ENCODE measurements at places on chromosomes 11 and 22.
A peak's percentile ranks its signal among the peaks of the same experiment; 100 is the strongest.

- no peak for DNase-seq
Observed at GRCh38 chr11:128687321-128687720, 6.6 kb upstream of the FLI1 start.

DNA sequence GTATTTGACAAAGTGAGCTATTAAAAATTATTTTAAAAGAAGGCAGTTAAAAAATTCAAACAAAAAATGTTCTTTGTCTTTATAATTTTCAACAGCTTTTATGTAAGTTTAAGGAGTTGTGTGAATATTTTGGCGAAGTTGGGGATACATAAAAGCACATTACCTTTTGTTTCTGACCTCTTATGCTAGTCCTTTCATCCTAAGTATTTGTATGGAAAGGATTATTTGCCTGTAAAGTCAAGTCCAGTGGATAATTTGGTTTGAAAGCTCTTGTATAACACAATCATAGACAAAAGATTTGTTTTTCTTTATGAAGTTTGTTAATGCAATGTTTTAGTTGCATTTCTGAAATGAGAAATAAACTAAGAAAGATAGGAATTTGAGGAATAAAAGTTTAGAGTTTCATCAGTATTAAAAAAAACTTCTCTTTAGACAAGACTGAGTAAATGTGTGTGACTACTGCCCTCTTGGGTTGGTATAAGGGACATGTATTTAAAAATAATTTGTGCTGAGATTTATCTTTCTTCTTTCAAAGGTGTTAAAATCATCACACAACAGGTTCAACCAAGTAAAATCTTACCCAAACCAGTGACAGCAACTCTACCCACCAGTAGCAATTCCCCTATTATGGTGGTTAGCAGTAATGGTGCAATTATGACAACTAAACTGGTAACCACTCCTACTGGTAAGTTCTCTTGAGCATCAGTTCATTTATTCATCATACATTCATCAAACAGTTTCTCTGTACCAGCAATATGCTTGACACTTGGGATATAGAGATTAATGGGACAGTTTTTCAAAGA is 68.2 kb downstream of the EMSY start:
- peak; percentile 29 for DNase-seq

- no peak for DNase-seq
Observed at GRCh38 chr11:439315-440064, 2.3 kb downstream of the ANO9 start.

- DNase-seq: peak; percentile 89
Observed at GRCh38 chr22:40396882-40397281, 26.5 kb downstream of the SGSM3 start.

GRCh38 chr11:122714004-122714403 is 58.5 kb downstream of the UBASH3B start:
- DNase-seq: no peak

DNA sequence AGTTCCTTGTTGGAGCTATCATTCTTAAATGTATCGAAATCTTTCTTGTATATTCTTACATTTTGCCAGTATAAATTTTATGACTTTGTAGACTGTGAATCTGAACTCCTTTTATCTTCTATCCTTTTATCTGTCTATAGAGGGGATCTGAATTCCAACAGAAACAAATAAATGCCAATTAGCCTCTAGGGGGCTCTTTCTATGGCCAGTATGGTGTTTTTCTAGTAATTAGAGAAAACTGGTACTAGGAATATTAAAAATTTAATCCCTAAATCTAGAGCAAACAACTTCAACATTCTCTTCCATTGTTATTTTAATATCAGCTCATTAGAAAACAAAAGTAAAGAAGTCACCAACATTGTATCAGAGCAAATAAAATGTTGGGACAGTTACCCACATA is 21.5 kb upstream of the CAT start:
- DNase-seq: no peak

DNA sequence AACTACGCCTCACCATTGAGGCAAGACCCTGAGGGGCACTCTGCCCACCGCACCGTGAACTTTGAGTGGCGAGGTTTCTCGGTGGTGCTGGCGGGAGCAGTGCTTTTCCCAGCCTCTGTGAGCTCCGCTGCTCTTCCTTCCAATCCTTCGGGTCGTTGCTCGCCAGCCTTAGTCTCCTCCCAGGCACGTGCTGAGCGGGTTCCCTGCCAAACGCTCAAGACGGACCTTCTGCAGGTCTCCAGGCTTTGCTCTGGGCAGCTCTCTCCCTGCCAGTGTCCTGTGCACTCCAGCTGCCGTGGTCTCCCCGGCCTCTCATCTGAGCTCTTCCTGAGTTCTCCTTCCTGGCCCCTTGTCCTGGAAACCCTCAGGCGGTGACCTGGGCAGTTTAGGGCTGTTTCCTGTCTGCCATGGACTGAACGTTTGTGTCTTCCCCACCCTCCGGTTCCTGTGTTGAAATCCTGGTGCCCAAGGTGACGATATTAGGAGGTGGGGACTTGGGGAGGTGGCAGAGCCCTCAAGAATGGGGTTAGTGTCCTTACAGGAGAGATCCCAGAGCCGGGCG is 11.2 kb upstream of the MUC6 start:
- DNase-seq: no peak

- no peak for DNase-seq
Observed at GRCh38 chr11:128726458-128727139, 32.7 kb downstream of the FLI1 start.

DNA sequence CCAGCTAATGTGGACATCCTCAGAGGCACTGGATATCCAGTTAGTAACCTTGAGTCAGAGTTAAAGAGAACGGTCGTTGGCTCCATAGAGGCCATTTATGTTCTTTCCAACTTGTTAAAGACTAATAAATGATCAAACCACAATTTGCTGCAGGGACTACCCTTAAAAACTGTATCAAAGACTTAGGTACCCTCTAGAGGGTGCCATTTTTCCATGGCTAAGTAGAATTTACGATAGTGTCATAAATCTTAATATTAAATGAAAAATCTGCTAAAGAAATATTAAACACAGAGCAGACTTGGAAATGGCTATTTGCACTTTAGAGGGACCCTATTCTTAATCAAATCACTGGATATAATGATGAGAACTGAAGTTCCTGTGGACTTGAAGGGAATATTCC is 685.2 kb upstream of the CHORDC1 start:
- DNase-seq: no peak

- DNase-seq: peak; percentile 95
Observed at GRCh38 chr11:2725368-2726300, 25.8 kb upstream of the KCNQ1OT1 start.

DNA sequence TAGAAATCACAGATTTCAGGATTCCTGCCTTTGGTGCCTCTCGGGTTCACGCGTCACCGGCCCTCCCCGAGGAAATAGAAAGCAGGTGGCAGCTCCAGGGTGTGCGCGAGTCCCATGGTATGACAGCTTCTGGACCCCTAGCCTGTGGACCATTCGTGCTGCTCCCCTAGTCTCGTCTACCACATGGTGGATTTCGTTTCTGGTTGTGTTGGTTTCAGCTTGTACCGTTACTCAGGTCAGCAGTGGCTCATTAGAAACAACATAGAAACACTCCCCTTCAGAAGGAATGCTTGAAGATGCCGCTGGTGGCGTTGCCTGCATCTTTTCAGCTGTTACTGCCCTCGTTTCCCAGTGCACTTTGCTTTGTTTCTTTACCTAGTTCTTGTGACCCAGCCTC is 700 bp downstream of the TTC17 start:
- peak; percentile 38 for DNase-seq

DNA sequence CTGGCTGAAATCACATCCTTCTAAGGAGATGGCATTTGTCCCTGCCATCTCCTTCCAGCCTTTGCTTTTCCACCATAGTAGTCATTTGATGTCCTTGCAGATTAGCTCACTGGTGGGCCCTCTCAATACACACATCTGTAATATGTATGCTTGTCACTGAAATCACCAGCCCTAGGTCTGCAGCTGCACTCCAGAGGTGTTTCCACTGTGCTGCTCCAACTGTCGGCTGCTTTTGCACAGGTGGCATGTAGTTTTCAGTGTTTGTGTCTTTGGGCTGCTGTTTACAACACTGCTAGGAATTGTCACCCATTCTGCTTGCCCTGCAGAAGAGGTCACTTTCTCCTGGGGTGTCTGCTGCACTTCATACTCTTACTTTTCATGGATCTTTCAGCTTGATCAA is 69.0 kb upstream of the GRAMD1B start:
- no peak for DNase-seq

DNA sequence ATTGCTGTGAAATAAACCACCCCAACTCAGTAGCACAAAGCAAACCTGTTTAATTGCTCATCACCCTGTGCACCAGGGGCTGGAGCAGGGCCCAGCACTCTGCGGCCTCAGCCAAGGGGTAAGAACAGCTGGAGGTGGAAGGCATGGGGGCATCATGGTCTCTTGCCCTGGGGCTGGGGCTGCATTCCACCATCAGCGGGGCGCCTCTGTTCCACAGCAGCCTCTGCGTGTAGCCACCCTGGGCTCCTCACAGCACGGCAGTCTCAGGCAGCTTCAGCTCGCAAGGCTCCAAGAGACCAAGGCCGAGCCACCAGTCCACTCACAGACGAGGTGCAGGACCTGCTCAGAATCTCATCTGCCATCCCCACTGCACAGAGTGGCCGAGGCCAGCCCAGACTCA is 630.7 kb downstream of the TBC1D22A start:
- DNase-seq: no peak

Measured in cardiac muscle cell (in vitro differentiated cells and primary cell).